Activated CD4-positive, alpha-beta T cell treated with anti-CD3 and anti-CD28 coated beads, Interleukin-2, amount 50 U/mL, for 16 hours (primary cell): ENCODE measurements at places on chromosomes 11 and 22.

GRCh38 chr11:114348200-114349191 lies 51.8 kb downstream of the C11orf71 start:
- peak; percentile 43 for DNase-seq

DNA sequence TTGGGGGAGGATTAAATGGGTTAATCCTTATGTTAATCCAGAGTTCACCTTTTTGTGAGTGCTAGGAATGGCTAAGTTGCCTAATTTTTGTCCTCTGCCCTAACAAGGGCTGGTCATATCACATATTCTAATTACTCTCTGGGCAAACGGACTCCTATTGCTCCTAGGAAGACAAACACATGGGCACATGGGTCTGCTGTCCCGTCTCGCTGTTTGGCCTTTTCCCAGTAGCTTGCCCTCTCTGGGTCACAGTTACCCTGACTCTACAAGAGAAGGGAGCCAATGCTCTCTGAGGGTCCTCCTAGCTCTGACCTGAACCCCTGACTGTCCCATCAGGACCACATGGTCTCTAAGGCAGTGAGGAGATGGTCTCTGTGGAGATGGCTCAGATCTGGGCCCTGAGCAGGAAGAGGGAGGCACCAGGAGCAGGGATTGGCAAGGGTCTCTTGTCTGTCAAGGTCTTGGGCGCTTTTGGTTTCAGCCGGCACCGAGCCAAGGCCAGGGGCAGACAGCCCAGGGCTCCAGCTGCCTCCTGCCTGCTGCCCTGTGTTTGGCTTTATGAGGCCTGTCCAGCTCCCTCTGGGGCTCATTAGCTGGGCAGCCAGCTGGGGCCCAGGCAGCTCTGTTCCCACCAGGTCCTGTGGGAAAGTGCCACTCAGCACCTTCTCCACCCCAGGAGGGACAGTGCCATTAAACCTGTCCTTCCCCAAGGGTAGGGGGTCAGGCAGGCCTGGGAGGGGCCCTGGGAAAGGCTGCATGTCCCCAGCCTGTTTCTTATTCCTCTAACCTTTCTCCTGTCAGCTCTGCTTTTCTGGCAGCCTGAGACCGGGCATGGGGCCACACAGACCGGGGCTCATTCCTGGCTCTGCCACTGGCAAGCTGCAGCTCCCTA lies 559.9 kb downstream of the MN1 start:
- DNase-seq, result no peak

DNA sequence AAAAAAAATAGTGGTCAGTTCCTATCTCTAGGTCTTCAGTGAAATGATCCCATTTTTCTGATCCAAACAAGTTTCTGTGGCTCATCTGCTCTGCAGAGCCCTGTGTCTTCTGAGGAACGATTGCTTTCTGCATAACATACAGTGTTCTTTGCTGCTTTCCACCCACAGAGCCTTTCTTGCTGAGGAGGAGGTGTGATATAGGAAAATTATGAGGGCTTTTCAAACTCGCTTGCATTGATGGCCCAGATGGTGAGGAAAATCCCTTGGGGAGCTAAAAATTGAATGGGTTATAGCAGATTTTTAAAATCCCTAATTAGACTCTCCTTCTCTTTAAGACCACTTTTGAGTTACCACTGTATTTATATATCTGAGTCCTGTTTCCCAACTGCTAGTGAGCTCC lies 31.3 kb downstream of the JAM3 start:
- no peak for DNase-seq

GRCh38 chr22:48640890-48641841 lies 1186.5 kb downstream of the BRD1 start:
- DNase-seq, result no peak

GRCh38 chr11:64751580-64751979 lies 7.6 kb upstream of the RASGRP2 start:
- no peak for DNase-seq

- DNase-seq, result no peak
Observed at GRCh38 chr22:48422900-48423480, 1404.7 kb downstream of the BRD1 start.
